Stimulated activated CD4-positive, alpha-beta T cell treated with anti-CD3 and anti-CD28 coated beads, Interleukin-15, amount 100 ng/mL, for 48 hours (primary cell): ENCODE measurements at places on chromosomes 11 and 22.

- DNase-seq, result no peak
These were observed 331.1 kb upstream of the PITPNB start for GRCh38 chr22:28250036-28250695.

DNA sequence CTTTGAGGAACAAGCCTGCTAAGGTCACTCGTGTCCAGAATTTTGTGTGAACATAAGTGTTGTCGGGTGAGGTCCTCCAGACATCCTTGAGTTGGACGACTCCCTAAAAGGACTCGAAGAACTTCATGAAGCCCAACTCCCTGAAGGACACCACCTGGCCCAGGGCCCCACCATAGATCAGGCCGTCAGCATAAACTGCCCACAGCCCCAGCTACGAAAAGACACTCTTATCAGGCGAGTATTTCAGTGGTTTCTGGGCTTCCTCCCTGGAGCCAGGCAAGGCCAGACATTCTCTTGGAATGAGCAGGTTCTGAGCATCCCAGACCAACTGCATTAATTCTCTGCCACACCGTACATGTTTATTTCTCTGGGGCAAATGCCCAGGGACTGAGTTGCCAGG, 170.1 kb downstream of the IGLL1 start:
- DNase-seq, result no peak

DNA sequence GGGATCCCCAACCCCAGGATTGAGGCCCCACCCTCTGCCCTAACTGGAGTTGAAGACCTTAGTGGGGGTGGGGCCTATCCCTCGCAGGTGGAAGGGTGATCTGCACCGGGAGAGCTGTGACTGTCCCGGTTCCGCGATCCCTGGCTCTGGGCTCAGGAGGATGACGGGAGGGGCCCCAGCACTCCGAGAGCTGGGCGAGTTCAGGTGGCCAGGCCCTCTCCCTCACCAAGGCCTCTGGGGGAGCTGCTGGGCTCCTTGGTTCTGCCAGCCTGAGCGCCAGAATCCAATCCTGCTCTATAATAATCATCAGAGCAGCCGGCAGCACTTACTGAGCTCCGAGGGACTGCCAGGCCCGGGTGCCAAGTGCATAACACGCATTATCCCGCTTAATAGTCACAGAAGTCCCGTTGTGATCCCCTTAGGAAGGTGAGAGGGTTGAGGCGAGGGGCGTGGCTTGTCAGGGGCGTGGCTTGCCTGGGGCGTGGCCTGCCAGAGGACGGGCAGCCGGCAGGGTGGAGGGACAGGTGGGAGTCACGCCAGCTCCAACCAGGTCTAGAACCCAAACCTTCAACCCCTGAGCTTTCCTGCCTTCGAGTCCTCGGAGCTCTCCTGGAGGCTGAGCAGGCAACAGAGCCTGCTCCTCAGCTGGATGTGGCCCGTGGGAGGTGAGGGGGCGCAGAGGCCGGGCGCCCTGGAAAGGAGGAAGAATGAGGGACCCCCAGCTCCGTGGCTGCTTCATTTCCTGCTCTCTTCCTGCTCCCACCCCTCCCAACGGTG, 7.3 kb upstream of the SYT7 start:
- peak; percentile 56 for DNase-seq

- DNase-seq, result no peak
These were observed 24.4 kb upstream of the OAF start for GRCh38 chr11:120186456-120186773.

DNA sequence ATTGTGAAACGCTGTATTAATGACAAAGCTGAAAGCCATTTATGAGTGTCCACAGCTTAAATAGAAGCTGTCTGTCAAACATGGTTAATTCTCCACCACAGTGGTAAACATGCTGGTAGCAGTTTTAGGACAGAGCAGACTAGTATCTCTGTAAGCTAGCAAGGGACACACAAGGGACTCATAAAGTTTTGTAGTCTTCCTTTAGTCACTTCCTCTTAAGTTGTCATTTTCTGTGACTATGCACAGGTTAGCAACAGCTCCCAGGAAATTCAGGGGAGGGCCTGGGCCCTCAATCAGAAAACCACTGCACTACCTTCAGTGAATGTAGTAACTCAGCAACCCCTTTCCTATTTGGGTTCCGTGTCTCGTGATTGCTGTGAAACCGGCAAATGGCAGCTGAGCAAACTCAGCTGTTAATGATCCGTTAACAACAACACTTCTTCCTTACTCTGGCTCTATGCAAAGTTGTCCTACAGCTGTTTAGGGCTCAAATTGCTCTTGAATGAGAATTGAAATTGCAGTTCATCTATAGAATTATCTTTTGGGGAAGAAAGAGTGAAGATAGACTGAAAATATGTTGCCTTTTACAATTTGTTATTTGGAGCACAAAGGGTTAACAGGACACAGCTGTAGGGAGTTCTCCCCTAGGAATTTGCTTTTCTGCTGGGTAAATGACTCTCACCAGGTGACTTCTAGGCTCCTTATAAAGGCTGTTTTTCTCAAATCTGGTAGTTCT, at the start of gene MMP26:
Gene MMP26, plus strand, starts transcription at position 731 of the 736 bp plus-strand sequence.
- no peak for DNase-seq

DNA sequence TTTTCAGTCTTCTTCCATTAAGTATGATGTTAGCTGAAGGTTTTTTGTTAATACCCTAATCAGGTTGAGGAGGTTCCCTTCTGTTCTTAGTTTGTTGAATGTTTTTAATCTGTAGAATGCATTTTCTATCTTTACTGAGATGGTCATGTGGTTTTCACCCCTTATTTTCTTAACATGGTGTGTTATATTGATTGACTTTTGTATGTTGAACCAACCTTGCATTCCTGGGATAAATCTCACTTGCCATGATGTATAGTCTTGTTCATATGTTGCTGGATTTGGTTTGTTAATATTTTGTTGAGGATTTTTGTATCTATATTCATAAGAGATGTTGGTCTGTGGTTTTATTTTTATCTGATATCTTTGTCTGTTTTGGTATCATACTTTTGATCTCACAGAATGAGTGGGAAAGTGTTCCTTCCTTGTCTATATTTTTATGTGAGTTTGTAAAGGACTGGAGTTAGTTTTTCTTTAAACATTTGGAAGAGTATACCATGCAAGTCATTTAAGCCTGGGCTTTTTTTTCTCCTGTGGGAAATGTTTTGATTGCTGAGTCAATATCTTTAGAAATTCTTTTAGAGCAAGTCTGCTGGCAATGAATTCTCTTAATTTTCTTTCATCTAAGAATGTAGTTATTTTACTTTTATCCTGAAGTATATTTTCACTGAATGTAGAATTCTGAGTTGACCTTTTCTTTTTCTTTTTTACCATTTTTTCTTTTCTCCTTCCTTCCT, 5.5 kb upstream of the P4HA3 start:
- no peak for DNase-seq

DNA sequence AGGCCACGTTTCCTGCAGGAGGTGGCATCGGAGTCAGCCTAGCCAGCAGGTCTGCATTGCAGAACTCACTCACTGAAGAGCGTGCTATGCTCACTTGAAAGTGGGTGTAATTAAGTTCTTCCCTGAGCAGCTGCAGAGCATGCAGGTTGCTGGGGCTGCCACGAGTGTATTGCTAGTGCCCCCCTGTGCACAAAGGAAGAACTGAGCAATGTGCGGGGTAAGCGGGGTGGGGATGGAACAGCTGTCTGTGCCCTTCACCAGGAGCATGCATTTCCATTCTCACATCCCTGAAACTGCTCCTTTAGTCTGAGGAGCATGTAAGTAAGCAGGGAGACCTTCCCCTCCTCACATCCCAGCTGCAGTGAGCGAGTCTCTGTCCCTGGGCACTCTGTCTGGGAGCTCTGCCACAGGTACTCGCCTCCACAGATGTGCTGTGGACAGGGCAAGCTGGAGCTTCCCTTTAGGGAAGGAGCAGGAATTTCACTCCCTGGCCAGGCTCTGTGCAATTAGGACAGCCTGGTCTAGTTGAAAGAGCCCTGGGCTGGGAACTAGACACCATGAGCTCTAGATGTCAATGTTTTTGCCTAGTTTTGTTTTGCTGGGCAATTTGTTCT, 1031.8 kb downstream of the NTM start:
- no peak for DNase-seq

GRCh38 chr11:16418428-16419097, 62.2 kb upstream of the SOX6 start:
- DNase-seq, result no peak

DNA sequence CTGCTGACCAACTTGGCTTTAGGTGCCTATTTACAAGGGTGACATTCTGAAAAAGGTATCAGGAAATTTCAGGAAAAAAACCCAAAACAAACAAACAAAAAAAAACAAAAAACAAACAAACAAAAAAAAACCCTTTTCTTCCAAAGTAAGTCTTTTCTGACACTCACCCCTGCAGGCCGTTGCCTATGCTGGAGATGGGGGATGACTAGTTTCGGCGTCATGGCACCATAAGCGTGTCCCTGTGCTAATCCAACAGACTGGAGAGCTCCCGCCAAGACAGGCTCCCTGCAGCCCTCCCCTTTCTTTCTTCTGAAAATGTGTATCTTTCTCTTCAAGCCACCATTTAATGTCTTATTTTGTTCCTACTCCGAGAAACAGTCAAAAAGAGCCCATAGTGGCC, 13.7 kb downstream of the VSIG10L2 start:
- no peak for DNase-seq
